HFFc6 (cell line): ENCODE measurements at places on chromosomes 16 and 17.

- no peak for DNase-seq
These were observed 355.7 kb downstream of the HAPSTR1 start for GRCh38 chr16:9447195-9447551.

- DNase-seq: no peak
These were observed 192.2 kb upstream of the WSCD1 start for GRCh38 chr17:5877948-5878347.

DNA sequence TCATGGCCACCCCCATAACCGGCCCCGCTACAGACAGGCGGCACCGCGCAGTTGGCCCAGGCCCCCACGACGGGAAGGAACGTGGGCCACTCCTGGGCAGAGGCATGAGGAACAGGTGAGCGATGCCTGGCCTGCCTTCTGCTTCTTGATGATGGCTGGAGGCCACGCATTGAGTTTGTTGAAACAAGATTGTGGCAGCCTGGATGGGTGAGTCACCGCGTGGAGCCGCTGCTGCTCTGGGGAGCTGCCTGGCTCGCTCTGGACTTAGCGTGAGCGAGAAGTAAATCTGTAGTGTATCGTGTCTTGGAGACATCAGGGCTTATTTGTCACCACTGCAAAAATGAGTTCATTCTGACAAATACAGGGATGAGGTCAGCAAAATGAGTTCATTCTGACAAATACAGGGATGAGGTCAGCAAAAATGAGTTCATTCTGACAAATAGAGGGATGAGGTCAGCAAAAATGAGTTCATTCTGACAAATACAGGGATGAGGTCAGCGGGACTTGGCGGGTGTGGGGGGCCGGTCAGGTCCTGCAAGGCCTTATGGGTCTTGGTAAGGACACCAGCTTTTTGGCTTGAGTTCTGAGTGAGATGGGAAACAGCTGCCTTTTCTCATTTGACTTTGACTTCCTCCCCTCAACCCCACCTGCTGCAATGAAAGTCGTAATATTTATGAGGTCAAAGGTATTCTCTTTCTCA lies 93.0 kb downstream of the SEC14L1 start:
- DNase-seq: peak; percentile 72

GRCh38 chr17:75810216-75810615 lies 25.6 kb downstream of the UNK start:
- DNase-seq: no peak

GRCh38 chr16:70483426-70483825 lies 29.0 kb downstream of the FCSK start:
- no peak for DNase-seq

DNA sequence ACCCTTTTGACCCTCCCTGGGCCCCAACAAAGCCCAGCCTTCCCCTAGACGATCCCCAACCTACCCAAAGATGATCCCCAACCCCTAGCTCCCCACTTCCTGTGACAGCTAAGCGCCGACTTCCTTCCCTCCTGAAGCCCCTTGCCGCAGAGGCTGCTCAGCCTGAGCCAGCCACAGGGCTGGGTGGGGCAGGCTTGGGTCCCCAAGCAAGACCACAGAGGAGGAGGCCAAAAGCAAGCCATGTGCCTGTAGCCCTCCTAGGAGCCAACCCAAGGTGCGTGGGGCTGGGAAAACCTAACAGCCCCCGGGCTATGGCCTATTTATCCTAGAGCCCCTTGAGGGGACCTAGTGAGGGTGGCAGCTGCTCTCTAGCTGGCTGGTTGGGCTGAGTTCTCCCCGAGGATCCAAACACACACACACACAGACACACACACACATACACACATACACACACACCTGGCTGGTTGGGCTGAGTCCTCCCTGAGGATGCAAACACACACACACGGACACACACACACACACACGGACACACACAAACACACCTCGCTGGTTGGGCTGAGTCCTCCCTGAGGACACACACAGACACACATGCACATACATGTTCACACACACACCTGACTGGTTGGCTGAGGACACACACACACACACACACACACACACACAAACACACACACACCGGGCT lies 4.8 kb downstream of the ARRB2 start:
- no peak for DNase-seq

- no peak for DNase-seq
These were observed 286.1 kb downstream of the SNX29 start for GRCh38 chr16:12262454-12263180.

- no peak for DNase-seq
These were observed 10.5 kb downstream of the NUFIP2 start for GRCh38 chr17:29283496-29283895.

DNA sequence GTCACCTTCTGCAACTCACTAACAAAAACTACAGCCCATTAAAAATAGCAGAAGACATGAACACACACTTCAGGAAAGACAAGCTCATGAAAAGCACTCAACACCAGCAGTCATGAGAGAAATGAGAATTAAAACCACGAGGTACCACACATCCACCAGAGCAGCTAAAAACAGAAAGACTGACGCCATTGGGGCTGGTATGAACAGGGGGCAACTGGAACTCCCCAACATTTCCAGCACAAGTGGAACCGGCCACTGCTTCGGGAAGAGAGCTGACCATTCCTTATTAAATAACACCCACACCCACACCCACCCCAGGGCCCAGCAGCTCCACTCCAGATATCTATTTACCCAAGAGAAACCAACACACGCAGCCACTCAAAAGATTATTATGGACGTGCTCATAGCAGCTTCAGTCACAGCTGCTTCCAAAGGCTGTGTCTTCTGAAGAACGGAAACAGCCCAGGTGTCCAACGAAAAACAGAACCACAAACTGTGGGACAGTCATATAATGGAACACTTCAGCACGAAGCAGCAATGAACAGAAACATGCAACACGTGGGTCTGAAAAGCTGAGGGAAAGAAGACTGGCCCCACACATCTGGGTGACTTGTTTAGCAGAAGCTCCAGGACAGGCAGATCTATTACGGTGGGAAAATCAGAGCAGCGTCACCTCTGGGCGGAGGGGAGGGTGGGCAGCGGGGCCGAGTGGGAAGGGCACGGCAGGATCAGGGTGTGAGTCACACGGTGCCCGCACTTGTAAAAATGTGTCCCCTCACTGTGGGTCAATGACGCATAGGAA lies 41.1 kb downstream of the KLHDC4 start:
- DNase-seq: no peak

DNA sequence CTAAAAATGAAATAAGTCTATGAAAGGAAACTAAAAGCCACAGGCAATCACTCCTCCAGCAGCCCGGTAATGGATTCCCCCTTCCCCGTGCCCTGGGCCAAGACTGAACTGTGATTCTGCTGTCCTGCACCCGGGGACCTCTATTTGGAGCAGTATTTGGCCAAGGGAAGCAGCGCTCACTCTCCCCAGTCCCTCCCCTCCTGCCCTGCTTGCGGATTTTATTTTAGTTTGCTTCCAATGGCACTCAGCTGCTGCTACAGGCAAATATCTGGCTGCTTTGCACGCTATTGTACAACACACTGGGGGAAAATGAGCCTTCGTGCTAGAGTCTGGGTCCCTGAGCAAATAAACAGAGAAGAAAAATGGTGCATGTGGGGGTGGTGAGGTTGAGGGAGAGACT lies 975.7 kb upstream of the RBFOX1 start:
- no peak for DNase-seq

GRCh38 chr17:44578947-44579346 lies 21.7 kb downstream of the FZD2 start:
- DNase-seq: no peak
